ENCODE measurements at places on chromosomes 13 and 19.

GRCh38 chr19:38852231-38853044 lies 2.7 kb upstream of the HNRNPL start:
- peak; percentile 86 for DNase-seq

DNA sequence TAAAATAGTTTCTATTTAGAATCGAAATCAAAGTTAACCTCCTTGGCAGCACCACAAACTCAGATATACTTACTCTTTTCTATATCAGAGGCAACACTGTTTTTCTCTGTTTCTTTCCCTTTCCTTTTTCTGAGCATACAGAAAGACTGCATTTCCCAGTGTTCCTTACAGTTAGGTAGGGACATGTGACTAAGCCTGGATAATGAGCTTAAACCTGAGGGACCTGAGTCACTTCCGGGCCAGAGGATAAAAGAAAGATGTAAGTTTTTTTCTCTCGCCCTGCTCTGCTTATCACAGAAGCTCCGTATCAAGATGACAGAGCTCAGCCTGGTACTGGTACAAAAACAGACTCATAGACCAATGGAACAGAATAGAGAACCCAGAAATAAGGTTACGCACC lies 531.9 kb downstream of the KLF12 start:
- no peak for DNase-seq

DNA sequence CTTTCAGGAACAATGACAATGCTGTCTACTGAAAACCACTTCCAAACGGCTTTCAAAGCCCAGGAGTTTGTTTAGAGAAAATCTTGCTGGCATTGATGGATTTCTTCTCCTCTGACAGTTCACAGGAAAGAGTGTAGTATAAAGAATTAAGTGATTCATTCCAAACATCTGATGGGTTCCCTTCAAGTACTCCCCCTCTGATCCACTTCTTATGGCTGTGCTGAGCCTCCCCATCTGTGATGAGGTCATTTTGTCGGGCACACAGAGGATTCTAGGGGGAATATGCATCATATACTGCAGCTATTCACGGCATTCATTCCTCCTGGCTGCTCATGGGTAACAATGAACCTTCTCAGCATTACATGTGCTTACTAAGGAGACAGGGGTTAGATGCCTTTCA lies 107.9 kb downstream of the RGCC start:
- no peak for DNase-seq

DNA sequence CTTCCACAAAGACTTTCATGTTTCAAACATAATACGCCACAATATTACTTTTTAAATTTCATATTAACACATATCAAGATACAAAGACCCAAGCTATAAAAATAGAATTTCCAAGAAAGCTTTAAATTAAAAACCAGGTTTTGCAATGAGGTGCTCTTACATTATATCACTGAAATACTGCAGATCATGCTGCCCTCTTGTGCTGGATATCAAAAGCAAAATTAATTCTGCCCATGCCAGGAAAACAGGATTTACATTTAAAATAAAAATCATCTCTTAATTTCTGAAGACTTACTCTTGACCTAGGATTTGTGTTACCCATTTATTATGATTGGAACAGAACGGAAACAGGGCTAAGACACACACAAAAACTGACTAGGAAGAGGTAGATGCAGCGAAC lies 145.0 kb downstream of the ABCC4 start:
- DNase-seq, result no peak

DNA sequence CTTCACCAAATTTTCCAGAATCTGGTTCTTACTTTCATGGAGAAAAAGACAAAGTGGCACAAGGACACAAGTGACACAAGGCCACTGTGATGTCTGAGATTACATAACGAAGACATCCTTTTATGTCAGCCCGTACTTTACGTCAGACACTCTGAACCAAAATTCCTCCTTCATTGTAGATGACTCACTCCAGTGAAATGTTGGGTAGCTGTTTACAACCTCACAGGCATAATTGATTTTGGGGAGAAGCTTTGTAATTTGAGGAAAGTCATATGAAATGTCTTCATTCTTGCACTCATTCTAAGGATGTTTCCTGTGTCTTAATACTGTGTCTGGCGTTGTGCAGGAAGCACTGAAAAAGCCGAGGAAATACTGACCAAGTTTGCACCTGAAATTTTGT lies 20.0 kb upstream of the LGALS14 start:
- no peak for DNase-seq

GRCh38 chr19:610801-611480 lies 21.3 kb downstream of the HCN2 start:
- DNase-seq, result no peak

DNA sequence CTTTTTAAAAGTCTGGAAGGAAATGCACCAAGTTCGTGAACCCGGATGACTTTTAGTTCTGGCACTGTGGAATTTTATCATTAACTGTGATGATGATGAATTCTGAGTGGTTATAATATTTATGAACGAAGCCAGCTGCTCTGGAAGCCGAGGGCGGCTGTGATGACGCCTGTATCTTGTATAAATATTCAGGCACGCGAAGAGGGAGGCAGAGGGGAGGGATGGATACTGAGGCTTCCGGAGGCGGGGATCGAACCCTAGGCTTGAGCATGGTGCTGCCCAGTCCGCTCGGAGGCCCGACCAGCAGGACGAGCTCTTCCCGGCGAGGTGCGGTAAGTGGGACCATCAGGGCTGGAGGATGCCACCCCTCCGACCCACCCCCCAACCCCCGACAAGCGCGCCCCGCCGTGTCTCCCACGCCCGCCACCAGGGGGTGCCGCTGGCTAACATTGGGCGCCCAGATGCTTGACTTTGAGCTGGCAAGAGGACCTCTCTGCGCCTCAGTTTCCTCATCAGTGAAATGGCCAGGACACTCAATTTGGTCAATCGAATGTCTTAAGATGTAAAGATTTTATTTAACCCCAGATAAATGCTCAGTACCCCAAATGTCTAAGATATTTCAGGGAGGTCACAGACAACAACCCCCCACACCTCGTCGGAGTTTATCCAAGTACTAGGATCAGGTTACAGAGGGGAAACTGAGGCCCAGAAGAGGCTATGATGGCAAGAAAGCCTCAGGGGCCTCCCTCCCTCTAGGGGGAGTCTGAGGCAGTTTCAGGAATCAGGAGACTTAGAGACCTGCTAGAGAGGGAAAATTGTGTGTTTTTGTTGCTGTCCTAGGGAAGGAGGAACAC lies 4.5 kb upstream of the RAB3A start:
- DNase-seq, result peak; percentile 75

DNA sequence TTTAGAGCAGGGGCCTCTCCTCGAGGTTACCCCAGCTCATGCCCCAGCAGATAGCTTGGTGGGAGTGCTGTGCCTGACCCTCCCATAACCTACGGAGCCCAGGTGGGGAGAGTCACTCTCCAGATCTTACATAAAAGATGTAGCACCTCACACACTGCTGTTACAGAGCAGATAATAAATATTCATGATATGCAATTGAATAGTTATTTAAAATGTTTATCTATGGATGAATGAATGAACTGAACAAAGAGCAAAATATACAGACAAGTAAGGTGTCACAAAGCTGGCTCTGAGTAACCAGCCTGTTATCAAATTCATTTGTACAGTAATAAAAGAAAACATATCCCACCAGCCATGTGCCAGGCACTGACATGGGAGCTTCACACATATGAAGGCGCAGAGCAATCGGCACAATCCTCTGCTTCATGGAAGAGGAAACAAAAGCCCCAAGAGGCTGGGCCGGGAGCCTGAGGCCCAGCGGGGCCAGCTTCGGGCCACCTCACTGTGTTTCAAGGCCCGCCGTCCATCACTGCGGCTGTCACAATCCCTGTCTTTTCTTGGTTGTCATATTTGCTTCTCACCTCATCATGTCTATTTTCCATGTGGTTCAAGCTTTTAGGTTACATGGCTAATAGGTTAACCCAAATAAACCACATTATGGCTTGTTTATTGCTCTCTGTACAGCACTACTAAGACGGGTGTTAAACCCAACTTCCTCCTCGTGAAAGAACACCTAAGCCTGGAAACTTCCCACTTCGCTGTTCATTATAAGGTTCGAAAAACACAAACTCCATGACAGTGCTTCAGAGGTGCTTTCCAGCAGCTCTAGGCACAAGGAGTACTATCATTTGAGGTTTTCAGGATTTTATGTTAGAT lies 78.4 kb downstream of the IRS2 start:
- no peak for DNase-seq

DNA sequence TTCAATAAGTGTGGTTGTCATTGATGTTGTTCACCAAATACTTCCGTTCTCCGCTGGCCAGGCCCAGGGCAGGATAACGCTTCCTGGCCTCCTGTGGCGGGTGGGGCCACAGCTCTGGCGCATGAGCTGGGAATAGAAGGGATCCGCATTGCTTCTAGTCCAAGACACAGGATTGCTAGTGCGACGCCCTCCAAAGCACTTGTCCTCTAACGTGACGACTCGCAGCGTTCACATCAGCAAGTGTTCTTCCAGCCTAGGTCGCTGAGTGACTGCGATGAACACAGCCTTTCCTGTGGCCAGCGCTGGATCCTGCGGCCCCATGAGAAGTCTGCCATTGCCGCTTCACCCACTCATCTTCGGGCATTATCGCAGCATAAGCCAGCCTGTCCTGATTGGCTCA lies 39.4 kb downstream of the VSTM2B start:
- DNase-seq, result no peak

All from upper lobe of right lung (tissue), 1 donor.